ENCODE measurements at places on chromosomes 1 and 21.

DNA sequence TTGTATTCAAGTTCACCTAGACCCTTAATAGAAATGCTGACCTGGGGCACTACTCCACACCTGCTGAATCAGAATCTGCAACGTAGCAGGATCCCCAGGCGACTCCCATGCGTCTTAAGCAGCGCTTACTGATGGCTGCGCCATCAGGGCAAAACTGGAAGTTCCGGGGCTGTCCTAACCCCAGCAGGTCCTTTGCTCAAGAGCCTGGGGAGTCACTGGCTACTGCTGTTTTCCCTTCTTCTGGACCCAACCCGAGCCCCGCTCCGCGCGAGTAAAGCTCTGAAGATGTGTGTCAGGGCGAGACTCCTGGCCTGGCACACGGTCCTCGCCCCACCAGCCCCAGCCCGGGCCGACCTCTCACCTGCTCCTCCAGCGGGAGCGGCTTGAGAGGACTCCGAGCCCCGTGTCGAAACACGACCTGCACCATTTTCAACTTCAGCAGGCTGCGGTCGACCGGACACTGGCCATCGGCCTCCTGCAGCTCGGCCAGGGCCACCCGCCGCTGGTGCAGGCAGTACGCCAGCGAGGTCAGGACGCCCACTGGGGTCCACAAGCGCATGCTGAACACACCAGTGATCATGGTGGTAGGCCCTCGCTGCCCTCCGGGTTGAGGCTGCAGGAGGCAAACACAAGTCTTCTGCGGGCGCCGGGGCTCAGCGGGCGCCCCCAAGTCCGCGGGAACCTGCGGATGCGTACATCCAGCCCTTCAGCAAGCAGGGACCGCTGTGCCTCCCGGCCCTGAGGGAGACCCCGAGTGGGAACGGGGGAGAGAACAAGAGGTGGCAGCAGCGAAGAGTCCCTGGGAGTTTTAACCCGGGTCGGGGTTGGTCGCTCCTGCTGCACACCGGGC, 630 bp downstream of the ACP6 start:
- DNase-seq = peak; percentile 62

GRCh38 chr1:201882665-201883132, 6.0 kb upstream of the SHISA4 start:
- no peak for DNase-seq

- no peak for DNase-seq
These were observed 18.7 kb downstream of the ADAMTS5 start for GRCh38 chr21:26948194-26948593.

DNA sequence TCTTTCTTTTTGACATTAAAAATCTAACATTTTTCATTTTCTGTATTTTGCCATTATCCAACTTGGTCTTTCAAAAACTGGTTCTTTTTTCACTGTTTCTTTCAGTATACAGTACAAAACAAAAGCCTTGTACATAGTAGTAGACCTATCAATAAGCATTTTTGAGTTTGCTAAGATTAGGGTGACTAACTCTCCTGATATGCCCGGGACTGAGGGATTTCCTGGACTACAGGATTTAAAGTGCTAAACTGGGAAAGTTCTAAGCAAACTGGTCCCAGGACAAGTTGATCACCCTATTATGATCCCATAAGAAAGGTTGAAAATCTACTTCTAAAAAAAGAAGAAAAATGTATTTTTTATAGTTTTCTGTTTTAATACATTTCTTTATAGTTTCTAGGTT, 120.9 kb downstream of the USP25 start:
- no peak for DNase-seq

DNA sequence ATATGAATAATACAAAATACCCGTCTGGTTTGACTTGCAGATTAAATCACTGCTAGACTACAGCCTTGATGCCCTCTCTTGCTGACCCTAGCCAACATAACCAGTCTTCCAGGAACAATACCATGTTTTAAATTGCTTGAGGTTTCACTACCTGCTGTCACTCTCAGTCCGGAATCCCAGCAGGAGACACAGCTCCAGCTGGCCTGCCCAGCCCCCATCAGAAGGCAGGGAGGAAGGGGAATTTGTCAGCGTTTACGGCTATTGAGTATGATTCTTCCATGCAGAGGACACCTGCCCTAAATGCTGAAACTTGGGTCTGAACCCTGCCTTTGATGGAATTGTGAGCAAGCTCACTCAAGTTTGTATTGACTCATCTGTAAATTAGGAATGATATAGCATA, 33.0 kb downstream of the ZNF496 start:
- DNase-seq = no peak

DNA sequence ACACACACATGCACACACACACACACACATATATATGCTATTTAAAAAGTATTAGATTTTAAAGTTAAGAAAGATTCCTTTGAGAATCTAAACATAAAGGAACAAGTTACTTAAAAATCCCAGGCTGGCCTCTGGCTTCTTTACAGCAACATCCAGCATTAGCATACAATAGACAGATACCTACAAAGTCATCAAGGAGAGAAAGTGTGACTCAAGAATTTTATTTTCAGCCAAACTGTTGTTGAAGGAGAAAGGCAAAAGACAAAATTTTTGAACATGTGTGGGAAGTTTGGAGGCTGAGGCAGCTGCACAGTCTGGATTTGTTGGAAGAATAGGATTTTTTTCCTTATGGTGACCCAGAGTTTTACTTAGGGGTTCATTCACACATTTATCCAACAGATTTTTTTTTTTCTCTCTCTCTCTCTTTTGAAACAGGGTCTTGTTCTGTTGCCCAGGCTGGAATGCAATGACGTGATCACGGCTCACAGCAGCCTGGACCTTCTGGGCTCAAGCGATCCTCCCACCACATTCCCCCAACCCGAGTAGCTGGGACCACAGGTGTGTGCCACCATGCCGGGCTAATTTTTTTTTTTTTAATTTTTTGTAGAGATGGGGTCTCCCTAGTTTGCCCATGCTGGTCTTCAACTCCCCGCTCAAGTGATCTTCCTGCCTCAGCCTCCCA, 24.0 kb upstream of the SPOCD1 start:
- no peak for DNase-seq

DNA sequence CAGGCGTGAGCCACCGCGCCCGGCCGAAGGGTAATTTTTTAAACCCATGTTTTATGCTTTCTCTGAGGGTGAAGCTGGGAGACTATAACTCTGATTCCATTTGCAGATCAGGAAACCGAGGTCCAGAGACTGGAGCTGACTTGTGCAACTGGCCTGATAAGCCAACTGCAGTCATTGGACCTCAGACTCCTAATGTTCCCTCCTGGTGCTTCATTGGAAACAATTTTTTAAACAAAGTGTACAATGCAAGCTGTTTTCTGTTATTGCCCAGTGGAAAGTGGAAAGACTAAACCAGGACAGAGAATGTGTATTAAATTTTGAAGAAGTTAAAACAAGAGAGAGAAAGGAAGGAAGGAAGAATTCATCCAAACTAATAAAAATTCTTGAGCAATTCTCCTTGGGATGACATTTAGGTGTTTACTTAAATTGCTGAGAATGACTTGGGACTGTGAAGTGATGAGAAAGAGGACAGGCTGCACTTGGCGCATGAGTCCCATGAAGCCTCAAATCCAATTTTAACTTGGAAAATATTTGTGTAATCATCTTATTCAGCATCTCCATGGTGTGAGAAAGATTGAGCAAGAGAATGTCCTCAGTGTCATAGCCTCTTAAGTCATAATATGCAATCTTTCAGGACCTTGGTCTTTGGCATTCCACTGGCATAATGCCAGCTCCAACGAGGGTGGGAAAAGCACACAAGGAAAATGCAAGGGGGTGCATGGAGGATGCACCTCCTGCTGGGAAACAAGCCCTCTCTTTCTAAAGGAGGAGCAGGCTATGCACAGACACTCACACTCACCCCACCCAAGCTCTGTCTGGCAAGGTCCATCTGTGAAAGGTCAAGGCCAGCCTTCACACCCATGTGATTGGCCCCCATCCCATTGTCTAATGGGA, 342.0 kb downstream of the SIPA1L2 start:
- DNase-seq = no peak

DNA sequence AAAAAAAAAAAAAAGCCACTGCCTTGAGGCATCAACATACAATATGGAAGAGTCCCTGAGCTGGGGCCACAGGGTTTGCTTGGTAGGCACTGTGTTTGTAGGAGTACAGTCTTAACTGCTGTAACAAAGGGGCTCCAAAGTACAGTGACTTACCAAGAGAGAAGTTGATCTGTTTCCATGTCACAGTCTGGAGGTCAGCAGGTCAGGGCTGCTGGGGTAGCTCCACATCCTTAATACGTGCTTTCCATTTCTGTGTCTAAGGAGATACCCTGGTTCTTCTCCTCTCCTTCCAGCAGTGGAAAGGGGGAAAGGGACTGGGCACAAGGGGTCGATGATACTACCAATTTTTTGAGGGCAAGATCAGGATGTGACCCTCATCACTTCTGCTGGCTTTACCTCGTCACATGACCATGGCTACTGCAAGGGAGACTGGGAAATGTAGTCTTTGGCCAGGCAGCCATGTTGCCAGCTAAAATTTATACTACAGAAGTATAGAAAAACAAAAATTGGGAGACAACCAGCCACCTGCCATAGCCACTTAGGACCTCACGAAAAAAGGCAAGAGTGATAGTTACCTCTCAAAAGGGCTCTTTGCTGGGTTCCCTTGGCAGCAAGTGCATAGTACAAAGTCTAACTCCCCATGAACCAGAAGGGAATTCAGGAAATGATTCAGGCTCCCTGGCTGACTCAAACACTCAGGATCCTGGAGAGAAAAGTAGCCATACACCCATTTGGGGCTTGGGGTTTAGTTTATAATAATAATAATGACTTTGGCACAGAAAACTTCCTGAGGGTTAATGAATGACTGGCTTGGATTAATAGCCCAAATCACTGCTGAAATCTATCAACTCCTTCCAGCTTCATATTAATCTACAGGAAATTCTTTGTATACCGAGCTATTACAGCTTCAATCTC, 52.7 kb upstream of the ATP5PO start:
- DNase-seq = no peak

- DNase-seq = no peak
These were observed 154.1 kb downstream of the HIVEP3 start for GRCh38 chr1:41764656-41765055.

DNA sequence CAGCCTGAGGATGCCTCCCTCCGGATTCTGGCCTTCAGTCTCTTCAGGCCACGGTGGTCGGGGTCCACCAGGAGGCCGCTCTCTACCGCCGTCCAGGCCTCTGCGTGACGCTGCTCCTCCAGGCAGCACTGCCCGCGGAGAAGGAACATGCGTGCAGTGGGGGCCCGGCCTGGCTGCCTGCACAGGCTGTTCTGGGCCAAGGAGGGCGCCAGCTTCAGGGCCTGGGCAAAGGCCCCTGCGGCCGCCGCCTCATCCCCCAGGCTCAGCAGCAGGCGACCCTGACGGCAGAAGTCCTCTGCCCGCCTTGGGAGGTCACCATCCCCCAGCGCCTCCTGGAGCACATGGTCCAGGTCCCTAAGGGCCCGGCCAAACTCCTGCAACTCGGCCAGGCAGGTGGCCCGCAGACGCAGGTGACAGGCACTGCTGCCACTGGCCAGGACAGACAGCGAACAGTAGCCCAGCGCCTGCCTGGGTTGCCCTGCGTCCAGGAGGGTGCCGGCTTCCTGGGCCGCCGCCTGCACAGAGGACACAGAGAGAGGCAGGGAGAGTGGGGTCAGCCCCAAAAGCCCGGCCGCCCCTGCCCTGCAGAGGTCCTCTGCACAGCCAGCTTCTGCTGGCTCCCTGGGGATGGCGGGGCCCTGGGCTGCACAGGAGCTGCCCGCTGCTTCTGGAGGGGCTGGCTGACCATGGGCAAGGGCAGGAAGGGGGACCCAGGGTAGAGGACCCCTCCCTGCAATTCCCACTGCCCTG, 8.7 kb upstream of the MMEL1 start:
- DNase-seq = no peak

DNA sequence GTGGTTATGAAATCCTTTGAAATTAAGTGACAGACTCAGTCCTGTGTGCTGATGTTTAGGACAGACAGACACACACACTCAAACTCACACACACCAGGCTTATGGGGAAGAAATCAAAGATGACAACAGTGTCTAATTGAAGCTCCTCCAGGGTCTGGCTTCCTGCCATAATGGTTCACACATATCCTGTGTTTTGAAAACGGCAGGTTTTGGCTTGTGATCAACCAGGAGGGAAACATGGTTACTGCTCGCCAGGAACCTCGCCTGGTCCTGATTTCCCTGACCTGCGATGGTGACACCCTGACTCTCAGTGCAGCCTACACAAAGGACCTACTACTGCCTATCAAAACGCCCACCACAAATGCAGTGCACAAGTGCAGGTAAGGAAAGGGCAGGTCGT, 4.6 kb downstream of the MTARC1 start:
- no peak for DNase-seq

- DNase-seq = no peak
These were observed 4.5 kb downstream of the C1orf232 start for GRCh38 chr1:26164036-26164860.

GRCh38 chr1:225953315-225953714, 12.3 kb upstream of the LEFTY2 start:
- DNase-seq = no peak

GRCh38 chr1:1388078-1388472, 11.1 kb downstream of the CCNL2 start:
- DNase-seq = no peak
